ENCODE measurements at places on chromosomes 1 and 21.

GRCh38 chr1:22600071-22600816, 36.2 kb upstream of the C1QA start:
- no peak for DNase-seq

DNA sequence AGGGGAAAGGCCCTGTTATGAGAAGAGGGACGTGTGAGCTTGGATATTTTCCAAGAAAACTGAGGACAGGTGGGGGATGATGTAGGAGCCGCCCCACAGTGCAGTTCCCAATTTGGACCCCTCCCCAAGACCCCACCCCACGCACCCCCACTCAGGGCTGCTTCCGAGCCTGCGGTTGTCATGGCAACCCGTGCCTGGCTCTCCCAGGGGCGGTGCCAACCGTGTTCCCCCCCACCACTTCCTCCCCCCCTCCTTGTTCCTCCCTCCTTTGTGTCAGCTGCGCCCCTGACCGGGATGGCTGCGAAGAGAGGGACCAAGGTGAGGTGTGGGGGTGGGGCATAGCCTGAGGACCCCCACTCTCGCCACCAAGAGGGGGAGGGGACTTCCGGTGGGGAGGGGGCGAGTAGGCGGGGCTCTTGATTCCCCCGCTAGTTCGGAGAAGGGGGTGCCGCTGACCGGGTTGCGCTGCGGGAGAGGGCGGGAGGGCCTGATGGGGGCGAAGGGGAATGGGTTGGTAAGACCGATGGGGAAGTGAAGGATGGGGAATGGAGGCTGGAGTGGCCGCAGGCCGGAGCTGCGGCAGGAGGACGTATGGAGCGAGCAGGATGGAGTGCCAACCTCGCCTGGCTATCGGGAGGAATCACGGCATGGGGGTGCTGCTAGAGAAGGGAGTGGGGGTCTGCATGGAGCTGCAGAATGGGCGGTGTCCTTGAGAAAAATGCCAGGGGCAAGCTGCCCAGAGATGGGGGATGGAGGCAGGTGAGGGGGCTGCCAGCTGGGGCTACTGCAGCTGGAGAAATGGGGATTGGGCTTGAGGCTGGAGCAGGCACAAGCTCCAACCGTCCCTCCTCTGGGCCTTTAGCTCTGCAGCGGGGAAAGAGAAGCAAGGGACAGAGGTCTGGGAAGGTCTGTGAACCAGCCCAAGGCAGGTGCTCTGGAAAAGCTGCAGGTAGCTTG, 953 bp downstream of the TRIM46 start:
- no peak for DNase-seq

- no peak for DNase-seq
Measured at GRCh38 chr1:159763686-159764085, 17.1 kb upstream of the DUSP23 start.

DNA sequence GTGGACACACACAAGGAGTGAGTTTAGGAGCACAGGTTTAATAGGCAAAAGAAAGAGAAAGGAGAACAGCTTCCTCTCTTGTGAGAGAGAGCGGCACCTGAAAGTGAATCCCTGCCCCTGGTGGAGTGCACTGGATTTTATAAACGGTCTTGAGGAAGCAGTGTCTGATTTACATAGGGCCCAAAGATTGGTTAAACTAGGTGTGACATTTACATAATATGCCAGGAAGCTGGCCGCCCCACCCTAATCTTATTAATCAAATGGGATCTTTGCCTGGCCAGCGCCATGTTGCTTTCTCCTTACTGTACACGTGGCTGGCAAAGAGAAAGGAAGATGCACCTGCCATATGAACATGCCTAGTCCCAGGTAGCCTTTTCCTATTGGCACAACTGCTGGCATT, 38.7 kb downstream of the CFH start:
- peak; percentile 51 for DNase-seq

DNA sequence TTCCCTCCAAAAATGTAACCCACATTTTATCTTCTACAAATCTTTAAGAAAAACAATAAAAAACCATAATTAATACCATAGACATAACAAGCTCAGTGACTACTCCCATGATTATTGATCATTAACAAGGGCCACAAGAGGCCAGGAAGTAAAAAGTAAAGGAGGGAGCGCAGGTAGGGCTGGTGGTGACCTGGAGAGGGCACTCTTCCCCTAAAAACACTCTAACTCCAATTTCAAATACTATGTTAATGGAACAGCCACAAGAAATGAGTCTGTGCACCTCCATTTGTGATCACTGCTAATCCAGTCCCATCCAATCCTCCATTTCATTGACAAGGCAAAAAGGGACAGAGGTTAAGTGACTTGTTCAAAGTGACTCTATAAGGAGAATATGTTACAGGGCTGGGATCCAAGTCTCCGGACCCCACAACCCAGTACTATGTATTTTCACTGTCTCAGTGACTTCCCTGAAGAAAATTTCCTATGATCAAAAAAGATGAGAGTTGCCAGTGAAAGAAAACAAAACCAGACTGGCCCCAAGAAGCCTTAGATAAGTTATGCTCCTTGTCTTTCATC, 41.2 kb upstream of the CFAP298 start:
- peak; percentile 48 for DNase-seq

DNA sequence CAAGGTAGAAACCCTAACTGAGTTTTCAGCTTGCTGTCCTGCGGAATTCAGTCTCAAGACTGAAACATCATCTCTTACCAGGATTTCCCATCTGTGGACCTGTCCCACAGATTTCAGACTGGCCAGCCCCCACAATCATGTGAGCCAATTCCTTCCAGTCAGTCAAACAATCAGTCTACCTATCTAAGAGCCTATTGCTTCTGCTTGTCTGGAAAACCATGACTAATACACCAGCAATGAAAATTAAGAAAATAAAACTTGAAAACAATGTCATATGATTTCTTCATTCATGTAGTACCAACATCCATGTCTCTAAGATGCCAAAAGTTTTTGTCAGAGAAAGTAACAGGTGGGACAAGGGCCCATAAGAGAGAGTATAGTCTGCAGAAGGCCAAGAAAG, 57.6 kb upstream of the CRB1 start:
- no peak for DNase-seq

- no peak for DNase-seq
Measured at GRCh38 chr1:152735648-152736047, 22.2 kb upstream of the KPRP start.

GRCh38 chr1:110008971-110009565, 24.5 kb downstream of the AHCYL1 start:
- DNase-seq = no peak

Measured in NCI-H2171 treated with DMSO at 0.1 percent for 48 hours (cell line).